ENCODE measurements at places on chromosomes 7 and 10. TPM values are rescaled to one million over a fixed set of nuclear protein-coding genes. Genes with fewer than 3 reads are reported as not detected.

Gene FXYD4
- not detected for polyA plus RNA-seq

Gene ATXN7L1
- polyA plus RNA-seq: 13.3 TPM

Gene CACNB2
- 11.9 TPM for polyA plus RNA-seq

Gene ANKRD7
- polyA plus RNA-seq: 2.0 TPM

Gene RBM28
- polyA plus RNA-seq: 60.9 TPM

Gene SHTN1
- 29.1 TPM for polyA plus RNA-seq

Gene TRIM74
- 1.8 TPM for polyA plus RNA-seq

Gene EPHB6
- 34.1 TPM for polyA plus RNA-seq

Gene RPA3
- 47.2 TPM for polyA plus RNA-seq

Gene ITPRID1
- 0.04 TPM for polyA plus RNA-seq

Gene GIMAP6
- 26.0 TPM for polyA plus RNA-seq

Gene DDX21
- polyA plus RNA-seq: 49.0 TPM

Gene CCL24
- not detected for polyA plus RNA-seq

Measured in left lung (tissue), 14 donors.